RWPE2 (cell line): ENCODE measurements at places on chromosomes 5 and 9.

DNA sequence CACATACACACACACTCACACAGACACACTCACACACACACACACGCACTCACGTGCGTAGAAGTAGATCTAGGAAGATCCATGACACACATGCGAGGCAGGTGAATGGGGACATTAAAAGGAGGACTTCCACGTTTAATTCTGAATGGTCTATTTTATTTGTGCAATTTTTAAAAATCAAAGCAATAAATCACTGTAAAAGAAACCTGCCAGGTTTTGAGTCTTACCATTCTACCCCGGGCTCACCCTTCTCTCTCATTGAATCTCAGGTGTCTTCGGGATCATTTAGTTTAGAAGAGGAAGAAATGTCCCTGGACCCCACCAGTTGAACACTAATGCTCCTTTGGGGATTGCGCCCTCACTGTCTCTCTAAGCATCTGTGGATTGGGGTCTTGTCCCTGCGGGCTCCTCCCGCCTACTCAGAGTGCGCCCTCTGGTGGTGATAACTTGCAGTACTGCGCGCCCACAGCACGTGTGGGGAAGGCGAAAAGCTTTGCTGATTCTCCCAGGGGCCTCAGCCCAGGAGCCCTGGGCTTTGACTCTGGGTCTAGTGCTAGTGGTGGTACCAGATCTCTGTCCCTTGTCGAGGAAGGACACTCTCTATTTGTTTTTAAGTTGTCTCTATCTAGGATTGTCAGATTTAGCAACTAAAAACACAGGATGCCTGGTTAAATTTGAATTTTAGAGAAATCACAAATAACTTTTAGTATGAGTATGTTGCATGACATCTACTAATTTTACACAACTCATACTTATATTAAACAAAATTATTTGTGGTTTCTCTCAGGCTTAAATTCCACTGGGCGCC lies 34.8 kb downstream of the BOD1 start:
- no peak overlapping the region for H3K27ac ChIP-seq
- no peaks in the 10 kb centered on the region for H3K36me3 ChIP-seq
- no peaks in the 10 kb centered on the region for H3K27me3 ChIP-seq
- no peak for DNase-seq
- H3K4me3 ChIP-seq: no peak overlapping the region

GRCh38 chr5:176873541-176874172 lies 25.5 kb downstream of the HK3 start:
- no peaks in the 10 kb centered on the region for H3K36me3 ChIP-seq
- H3K4me1 ChIP-seq: no peaks in the 10 kb centered on the region
- no peak for DNase-seq
- no peak overlapping the region for H3K27ac ChIP-seq
- H3K27me3 ChIP-seq: peaks cover 15% of the 10 kb centered on the region

DNA sequence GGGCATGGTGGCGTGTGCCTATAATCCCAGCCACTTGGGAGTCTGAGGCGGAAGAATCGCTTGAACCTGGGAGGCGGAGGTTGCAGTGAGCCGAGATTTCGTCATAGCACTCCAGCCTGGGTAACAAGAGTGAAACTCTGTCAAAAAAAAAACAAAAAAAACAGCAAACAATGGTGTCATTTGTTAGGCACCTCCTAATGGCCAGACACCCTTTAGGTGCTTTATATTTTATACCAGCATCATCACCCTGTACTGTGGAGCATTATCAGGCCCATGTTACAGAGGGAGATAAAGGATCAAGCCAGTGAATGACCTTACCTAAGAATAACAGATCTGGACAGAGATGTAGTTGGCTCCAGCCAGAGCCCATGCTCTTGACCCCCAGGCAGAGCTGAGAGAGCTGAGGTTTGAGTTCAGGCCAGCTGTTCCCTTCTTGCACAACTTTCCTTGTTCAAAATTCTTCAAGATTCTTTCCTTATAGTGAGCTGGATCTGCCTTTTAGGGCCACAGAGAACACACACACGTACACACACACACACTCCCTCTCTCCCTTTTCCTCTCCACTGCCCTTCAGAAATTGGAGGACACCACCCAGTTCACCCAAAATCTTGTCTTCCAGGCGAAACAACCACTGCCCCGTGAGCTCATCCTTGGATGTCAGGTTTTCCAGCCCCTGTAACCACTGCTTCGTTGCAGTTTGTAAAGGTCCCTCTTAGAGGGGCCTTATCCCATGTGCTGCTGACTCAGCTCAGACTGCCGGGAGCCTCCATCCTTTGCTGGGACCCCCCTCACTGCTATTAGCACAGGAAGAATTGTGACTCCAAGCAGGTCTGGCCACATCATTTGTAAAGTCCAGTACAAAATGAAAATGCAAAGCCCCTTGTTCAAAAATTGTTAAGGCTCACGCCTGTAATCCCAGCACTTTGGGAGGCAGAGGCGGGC lies 10.4 kb upstream of the PTGES start:
- peaks cover 10% of the 10 kb centered on the region for H3K4me1 ChIP-seq
- H3K36me3 ChIP-seq: no peaks in the 10 kb centered on the region
- DNase-seq: no peak
- H3K4me3 ChIP-seq: no peak overlapping the region
- peak overlapping the region; percentile 43 for H3K27ac ChIP-seq

DNA sequence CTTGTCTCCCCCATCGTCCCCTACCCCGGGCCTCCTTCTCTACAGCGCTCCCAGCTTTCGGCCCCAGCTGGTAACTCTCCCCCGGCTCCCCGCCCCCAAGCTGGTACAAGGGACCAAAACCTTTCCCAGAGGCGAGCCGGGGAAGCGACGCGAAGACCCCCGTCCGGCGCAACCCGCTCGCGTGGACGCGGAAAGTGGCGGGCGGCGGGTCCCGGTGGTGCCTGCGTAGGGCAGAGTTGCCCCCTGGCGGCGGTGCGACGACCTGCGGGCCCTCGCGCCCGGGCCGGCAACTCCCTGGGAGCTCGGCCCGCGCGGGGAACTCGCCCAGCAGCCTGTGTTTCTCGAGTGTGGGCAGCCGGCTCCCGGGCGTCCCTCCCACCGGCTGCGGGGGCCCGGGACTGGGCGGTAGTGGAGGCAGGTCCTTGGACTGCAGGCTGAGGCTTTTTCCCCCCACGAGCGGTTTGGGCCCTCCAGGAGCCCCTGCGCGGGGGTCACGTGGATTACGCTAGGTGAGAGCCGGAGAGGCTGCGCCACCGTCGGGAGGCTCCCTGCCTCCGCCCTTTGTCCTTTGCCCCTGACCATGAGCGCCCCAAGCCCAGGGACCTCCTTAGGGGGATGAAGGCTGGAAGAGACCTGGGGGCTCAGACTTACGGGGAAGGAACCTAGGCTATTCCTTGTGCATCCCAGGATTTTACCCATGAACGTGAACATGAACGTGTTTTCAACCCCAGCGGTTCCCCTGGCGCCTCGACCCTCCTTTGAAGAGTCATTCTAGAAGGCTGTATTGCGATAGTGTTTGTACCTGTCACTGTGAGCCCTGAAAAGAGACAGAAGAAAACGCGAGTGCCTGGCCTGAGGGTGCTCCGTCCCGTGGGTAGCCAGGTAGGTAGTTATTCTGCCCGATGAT lies 2.9 kb upstream of the FOXD1 start:
- H3K27me3 ChIP-seq: peaks cover 19% of the 10 kb centered on the region
- DNase-seq: peak; percentile 77
- H3K4me1 ChIP-seq: peaks cover 4% of the 10 kb centered on the region
- no peak overlapping the region for H3K27ac ChIP-seq
- peak overlapping the region; percentile 24 for H3K4me3 ChIP-seq
- H3K36me3 ChIP-seq: 0 out of 2 replicates have a peak, but pooled peaks cover 2% of the 10 kb centered on the region

- no peaks in the 10 kb centered on the region for H3K36me3 ChIP-seq
- no peak overlapping the region for H3K27ac ChIP-seq
- no peak overlapping the region for H3K4me3 ChIP-seq
- H3K27me3 ChIP-seq: no peaks in the 10 kb centered on the region
- H3K4me1 ChIP-seq: no peaks in the 10 kb centered on the region
These were observed 969.6 kb upstream of the DMAC1 start for GRCh38 chr9:8769153-8769552.

DNA sequence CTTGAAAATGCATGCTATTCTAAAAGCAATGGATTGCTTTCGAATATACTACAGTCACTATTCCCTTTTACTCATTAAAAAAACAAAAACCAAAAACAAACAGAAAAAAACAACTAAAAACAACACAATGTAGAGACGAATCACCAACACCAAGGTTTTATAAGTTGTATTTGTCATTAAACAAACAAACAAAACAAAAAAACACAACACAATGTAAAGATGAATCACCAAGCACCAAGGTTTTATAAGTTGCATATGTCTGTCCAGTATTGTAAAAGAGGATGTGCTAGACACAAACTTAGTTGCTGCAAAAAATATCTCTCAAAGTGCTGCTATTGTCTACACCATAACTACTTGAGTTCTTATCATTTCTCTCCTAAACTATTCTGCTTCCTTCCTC lies 1269.2 kb downstream of the EFNA5 start:
- no peak for DNase-seq
- H3K4me1 ChIP-seq: peaks cover 28% of the 10 kb centered on the region
- no peaks in the 10 kb centered on the region for H3K36me3 ChIP-seq
